ENCODE measurements at places on chromosomes 4 and X.

- DNase-seq: no peak
Observed at GRCh38 chr4:56008206-56008605, 59.5 kb downstream of the CEP135 start.

GRCh38 chrX:39703307-39703706 is 394.5 kb downstream of the BCOR start:
- DNase-seq: no peak

DNA sequence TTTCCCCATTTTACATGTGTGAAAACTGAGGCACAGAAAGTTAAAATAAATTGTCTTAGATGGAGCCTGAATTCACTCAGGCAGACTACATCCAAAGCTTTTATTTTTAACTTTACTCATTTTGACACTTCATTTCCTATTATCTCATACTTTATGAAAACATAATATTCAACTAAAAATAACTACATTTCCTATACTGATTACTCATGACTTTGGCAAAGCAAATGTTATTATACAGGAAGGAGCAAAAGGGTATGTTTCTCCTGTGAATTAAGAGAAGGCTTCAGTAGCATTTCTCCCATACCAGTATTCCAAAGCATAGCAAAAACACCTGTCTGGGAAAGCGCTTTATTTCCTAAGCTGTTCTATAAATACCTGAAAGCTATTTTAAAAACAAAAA is 178.6 kb downstream of the ADAMTS3 start:
- DNase-seq: no peak

GRCh38 chr4:186737427-186737826 is 13.8 kb upstream of the FAT1 start:
- DNase-seq: no peak

DNA sequence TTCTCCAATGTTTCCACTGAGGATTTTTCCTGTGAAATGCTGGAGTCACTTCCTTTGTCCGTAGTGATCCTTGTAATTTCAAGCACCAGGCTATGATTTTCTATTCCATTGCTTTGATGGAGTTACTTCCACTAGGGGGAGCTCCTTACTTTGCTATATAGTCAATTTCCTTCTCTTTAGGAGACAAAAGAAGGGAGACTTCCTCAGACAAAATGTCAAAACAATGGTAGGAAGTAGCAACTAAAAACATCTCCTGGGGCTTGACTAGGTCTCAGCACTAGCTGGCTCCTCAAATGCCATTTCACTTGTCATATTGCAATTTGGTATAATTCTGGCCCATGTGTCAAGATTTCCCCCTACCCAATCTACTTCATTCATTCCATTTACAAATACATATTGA is 24.1 kb downstream of the ZCCHC12 start:
- no peak for DNase-seq

DNA sequence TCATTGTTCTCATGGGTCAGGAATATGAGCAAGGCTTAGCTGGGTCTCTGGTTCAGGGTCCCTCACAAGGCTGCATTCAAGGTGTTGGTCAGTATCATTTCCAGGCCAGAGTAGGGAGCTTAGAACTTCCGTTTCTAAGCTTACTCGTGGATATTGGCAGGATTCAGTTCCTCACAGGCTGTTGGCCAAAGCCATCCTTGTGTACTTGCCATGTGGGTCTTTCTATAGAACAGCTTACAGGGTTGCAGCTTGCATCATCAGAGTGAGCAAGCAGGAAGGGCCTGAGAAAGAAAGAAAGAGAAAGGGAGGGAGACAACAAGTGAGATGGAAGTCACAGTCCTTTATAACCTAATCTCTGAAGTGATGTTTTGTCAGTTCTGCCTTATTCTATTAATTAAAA is 5.1 kb upstream of the LIMCH1 start:
- DNase-seq: no peak

GRCh38 chrX:1534301-1535168 is 2.5 kb downstream of the P2RY8 start:
- peak; percentile 10 for DNase-seq

- DNase-seq: no peak
Observed at GRCh38 chr4:151766691-151767090, 5.9 kb upstream of the GATB start.

GRCh38 chr4:179766938-179767337 is 2324.7 kb upstream of the AGA start:
- no peak for DNase-seq

- DNase-seq: no peak
Observed at GRCh38 chr4:243426-243825, 61.8 kb downstream of the ZNF732 start.

- DNase-seq: no peak
Observed at GRCh38 chrX:2547736-2548135, 47.0 kb upstream of the DHRSX start.

- DNase-seq: no peak
Observed at GRCh38 chr4:118826723-118827444, 9.0 kb downstream of the SEC24D start.

DNA sequence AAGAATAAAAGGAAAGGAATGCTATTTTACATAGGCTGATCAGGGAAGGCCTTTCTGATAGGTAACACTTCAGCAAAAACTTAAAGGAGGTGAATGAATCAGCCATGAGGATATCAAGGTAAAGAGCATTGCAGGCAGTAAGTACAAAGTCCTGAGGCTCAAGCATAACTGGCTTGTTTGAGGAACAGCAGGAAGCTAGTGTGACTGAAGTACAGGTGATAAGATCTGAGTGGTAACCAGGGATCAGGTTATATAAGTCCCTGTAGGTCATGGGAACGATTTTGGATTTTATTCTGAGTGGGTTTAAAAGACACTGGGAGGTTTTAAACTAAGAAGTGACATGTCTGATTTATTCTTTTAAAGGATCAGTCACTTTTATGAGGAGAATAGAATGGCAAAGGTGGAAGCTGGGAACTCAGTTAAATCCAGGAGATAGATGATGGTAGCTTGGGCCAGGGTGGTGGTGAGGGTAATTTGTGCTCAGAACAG is 47.1 kb upstream of the THOC2 start:
- no peak for DNase-seq

DNA sequence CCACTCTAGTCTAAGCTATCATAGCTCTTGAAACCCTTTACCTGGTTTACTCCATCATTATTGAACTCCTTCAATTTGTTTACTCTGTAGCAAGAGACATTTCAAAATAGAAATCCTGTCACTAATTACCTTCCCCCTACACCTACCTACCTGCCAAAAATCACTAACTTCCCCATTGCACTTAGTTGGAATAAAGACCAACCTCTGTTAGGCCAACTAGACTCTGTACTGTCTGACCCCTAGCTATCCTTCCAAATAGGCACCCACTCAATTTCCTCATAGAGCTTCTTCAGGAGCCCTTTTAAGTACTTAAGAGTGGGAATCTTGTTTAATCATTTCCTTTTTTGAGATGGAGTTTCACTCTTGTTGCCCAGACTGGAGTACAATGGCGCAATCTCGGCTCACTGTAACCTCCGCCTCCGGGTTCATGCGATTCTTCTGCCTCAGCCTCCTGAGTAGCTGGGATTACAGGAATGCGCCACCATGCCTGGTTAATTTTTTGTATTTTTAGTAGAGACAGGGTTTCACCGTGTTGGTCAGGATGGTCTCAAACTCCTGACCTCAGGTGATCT is 8.9 kb upstream of the CDKL2 start:
- DNase-seq: no peak

DNA sequence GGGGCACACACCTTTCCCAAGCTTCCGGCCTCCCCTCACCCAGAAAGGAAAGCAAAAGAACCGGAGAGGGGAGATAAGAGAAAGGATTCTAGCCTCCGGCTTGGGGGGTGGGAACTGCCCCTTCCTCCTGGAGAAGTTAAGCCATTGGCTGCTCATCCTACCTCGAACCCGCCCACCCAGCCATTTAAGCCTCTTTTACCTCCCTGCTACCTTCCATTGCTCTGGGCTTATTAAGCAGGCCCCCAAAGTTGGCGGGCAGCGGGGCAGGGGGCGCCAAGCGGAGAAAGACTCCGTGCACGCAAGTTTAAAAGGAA is 2.3 kb downstream of the MAML3 start:
- DNase-seq: no peak

- no peak for DNase-seq
Observed at GRCh38 chr4:146072376-146072775, 103.1 kb upstream of the LSM6 start.

GRCh38 chr4:145870155-145871020 is 68.2 kb downstream of the ZNF827 start:
- no peak for DNase-seq

DNA sequence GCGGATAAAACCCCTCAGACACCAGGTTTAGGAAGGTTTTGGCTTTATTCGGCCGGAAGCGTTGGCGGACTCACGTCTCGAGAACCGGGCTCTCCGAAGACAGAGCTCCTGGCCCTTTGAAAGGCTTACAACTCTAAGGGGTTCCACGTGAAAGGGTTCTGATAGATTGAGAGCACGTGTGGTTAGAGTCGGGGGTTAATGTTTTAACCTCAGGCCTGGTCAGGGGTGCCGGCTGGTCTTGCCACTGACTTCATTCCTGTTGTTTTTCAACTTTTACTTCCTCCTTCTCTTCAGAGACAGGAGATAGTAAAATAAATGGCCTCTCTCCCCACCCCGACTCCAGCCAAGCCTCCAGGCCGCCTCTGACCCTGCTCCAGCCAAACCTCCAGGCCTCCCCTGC is 4.7 kb upstream of the ASMT start:
- no peak for DNase-seq

DNA sequence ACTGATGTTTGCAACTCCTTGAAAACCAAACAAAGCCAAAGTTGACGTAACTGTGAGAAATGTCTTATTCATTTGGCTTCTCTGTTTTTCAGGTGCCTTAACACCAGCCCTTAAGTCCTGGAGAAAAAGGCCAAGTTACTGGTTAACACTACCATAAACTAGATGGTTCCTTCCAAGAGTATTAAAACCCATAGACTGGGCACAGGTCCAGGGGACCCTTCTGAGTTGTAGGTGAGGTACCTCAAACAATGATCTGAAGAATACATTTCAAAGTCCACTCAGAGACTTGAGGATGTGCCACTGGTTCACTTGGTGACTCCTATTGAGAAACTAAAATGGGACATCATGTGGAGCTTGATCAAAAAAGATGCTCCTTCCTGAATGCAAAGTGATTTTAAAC is 87.0 kb downstream of the NKX6-1 start:
- no peak for DNase-seq

- DNase-seq: no peak
Observed at GRCh38 chr4:141853091-141853764, 216.8 kb downstream of the IL15 start.

DNA sequence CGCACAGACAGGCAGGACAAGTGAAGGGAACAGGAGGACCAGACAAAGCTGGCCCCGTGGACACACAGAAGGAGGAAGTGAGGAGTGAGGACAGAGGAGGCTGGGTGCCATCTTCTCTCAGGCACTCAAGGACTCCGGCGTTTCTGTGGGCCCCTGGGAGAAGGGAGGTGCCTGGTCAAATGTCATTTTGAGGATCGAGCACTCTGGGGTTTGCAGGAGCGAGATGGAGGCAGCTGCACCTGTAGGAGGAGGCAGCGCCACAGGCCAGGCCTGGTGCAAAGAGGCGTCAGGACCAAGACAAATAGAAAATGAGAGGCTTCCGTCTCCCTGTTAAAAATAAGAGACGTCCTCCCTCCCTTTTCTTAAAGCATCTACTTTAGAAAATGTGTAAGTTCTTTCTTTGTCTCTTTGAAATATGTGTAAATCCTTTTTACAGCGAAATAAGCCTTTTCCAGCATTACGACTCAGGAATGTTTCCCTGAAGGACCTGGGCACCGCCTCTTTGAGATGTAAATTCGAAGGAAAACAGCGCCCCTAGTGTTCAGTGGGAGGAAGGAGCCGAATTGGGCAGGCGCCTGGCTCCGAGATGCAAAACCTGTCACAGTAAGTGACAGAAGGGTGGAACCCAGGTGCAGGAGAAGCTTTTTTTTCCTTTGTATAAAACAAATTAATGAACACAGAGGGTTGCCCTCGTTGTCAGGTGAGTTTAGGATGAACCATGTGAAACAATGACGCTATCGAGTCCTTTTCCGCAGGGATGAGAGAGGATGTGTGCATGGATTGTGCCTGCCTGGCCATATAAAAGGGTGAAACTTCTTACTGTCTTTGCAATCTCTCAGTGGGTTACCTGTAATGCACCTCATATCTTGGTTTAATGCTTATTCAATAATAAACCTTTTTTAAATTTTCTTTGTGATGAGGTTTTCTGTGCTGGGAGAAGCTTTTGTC is 1.4 kb upstream of the C4orf50 start:
- peak; percentile 18 for DNase-seq

DNA sequence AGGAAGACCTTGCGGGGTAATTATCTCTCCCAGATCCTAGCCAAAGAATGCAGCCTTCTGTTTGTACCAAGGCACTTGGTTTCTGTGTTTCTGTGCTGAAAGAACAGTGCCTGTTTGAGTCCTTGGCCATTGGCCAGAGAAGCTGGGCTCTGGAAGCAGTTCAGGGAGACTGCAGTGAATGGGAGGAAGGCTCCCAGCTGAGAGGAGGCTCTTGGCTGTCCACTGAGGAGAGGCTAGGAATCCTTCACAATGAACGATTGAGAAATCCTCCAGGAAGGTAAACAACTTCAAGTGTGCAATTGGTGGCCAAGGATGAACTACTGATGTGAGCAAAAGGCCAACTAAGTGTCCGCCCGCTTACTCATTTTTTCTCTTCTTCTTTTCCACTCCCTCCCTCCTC is 61.3 kb downstream of the HS3ST1 start:
- no peak for DNase-seq

DNA sequence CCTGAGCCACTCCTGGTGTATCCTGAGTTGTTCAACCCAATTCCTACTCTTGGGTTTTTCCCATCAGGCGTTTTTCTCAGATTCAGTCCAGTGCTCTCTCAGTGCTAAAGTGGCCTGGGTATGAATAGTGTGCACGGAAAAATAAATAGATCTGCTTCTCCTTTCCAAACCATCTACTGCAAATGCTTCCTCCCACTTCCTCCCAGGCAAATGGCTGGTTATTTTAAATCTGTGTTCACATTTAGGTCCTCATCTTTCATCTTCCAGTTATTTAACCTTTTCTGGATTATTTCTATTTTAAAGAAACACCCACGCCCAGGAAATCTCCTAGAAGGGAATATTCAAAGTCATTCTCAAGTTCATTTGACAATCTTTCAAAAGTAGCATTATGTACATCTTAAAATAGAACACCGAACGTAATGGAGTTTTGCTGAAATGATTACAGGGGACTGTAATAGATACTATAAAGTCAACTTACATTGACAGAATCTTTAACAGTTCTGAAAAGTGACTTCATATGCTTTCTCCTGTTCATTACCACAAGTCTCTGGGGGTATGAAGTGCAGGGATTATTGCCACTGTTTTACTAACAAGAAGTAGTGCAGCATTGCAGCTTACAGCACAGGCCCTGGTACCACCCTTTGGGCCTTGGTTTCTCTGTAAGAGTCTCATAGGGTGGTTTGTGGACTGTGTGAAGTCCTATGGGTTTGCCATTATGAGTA is 66.3 kb downstream of the MED28 start:
- DNase-seq: no peak

- DNase-seq: no peak
Observed at GRCh38 chr4:183347146-183347545, 24.9 kb upstream of the CLDN24 start.

GRCh38 chrX:150688911-150689451 is 4.2 kb upstream of the MTMR1 start:
- no peak for DNase-seq

- no peak for DNase-seq
Observed at GRCh38 chrX:35442421-35442820, 355.7 kb upstream of the MAGEB16 start.

Data from activated CD4-positive, alpha-beta T cell treated with anti-CD3 and anti-CD28 coated beads for 24 hours (primary cell).